ENCODE measurements at places on chromosomes 6 and 20.

DNA sequence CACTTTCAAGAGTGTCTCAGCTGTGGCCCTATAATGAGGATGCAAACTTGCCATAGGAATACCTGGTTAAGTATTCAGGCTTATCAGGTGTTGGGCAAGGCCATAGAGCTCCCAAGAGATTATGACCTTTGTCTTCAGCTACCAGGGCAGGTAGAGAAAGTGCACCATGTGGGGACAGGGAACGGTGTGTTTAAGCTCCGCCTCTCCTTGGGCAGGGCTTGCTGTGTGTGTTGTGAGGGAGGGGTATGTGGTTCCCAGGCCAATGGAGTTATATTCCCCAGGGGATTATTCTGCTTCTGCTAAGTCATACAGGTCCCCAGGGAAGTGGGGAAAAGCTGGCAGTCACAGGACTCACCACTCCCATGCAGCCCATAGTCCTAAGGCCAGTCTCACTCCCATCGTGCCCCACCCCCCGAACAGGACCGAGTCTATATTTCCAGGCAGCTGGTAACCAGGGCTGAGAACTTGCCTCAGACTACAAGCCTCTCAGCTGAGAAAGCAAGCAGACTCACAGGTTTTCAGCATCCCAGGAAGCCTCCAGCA, 660.2 kb downstream of the HTR1B start:
- no peak for DNase-seq

GRCh38 chr6:48765352-48765961, 654.5 kb upstream of the PTCHD4 start:
- no peak for DNase-seq

DNA sequence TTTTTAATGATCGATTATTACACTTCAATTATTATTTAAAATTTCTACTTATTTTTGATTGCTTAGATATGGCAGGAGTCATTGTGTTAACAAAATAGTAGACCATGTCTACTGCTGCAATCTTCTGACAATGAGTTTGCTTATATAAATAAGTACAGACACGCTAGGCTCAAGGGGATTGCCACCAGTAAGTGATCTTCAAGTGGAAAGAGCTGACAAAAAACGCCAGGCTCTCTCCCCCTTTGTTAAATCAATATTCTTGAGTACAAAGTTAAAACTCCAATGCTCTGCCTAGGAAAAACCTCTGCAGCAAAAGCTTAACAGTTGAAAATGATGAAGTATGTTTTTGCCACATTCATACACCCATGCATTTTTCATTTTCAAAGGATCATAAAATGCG, 738.1 kb downstream of the HDGFL1 start:
- no peak for DNase-seq

GRCh38 chr6:89479897-89480296, 46.9 kb downstream of the ANKRD6 start:
- DNase-seq, result no peak

Data from occipital lobe (tissue), 3 donors.